ENCODE measurements at places on chromosomes 2 and 18. TPM values are rescaled to one million over a fixed set of nuclear protein-coding genes. Genes with fewer than 3 reads are reported as not detected.
A peak's percentile ranks its signal among the peaks of the same experiment; 100 is the strongest.

GRCh38 chr2:9178110-9178903 is 28.3 kb upstream of the ASAP2 start:
- H3K27me3 ChIP-seq, result no peaks in the 10 kb centered on the region
- H3K4me1 ChIP-seq, result peaks cover 23% of the 10 kb centered on the region
- DNase-seq, result no peak

DNA sequence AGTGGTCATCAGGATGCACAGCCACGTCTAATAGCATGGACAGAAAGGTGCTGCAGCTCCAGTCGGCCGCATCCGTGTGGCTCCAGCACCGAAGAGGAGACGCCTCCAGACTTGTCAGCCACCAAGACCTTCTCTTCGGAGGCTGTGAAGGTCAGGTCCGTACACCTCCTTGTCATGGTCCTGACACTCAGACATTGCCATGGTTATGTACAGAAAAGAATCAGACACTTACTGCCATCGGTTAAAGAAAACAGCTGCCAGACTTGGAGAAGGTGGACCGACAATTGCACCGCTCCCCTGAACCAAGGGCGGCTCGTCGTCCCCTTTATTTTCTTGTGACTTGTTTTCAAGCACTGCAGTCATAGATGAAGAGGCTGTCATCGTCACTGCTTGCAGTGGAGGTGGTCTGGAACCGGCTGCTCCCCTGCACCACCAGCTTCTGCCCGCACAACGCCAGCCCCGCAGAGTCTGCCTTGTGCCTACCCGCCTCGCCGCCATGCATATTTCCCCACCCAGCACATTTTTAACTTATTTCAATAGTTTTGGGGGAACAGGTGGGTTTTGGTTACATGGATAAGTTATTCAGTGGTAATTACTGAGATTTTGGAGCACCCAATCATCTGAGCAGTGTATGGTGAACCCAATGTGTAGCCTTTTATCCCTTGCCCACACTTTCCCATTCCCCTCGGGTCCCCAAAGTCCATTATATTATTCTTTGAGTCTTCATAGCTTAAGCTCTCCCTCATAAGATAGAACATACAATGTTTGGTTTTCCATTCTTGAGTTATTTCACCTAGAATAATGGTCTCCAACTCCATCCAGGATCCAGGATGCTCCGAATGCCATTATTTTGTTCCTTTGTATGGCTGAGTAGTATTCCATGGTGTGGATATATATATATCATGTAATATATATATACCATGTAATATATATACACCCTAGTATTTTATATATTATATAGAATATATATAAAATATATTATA is 18.1 kb downstream of the FBXO48 start:
- no peak overlapping the region for H3K27ac ChIP-seq
- no peak overlapping the region for H3K4me3 ChIP-seq
- H3K4me1 ChIP-seq, result no peaks in the 10 kb centered on the region

TUBA4B gene
- not detected for total RNA-seq

GRCh38 chr18:12786669-12787068 is 83.8 kb downstream of the PSMG2 start:
- no peaks in the 10 kb centered on the region for H3K27me3 ChIP-seq
- no peaks in the 10 kb centered on the region for H3K4me1 ChIP-seq
- no peak for DNase-seq
- H3K27ac ChIP-seq, result no peak overlapping the region
- no peak overlapping the region for H3K4me3 ChIP-seq

- H3K4me1 ChIP-seq, result no peaks in the 10 kb centered on the region
- DNase-seq, result no peak
- H3K27ac ChIP-seq, result no peak within 1 kb of the TSS
- H3K36me3 ChIP-seq, result no peaks in the 10 kb centered on the region
- H3K4me3 ChIP-seq, result no peak within 1 kb of the TSS
Observed at GRCh38 chr2:130836501-130837174, at the start of gene ARHGEF4. Gene ARHGEF4 (plus strand): TSS chr2:130836914. CDS start chr2:130836954, 40 bp downstream.

CDH19 gene
- 17.3 TPM for total RNA-seq

TNFAIP6 gene
- total RNA-seq, result 1.7 TPM

EGR4 gene
- not detected for total RNA-seq

DNA sequence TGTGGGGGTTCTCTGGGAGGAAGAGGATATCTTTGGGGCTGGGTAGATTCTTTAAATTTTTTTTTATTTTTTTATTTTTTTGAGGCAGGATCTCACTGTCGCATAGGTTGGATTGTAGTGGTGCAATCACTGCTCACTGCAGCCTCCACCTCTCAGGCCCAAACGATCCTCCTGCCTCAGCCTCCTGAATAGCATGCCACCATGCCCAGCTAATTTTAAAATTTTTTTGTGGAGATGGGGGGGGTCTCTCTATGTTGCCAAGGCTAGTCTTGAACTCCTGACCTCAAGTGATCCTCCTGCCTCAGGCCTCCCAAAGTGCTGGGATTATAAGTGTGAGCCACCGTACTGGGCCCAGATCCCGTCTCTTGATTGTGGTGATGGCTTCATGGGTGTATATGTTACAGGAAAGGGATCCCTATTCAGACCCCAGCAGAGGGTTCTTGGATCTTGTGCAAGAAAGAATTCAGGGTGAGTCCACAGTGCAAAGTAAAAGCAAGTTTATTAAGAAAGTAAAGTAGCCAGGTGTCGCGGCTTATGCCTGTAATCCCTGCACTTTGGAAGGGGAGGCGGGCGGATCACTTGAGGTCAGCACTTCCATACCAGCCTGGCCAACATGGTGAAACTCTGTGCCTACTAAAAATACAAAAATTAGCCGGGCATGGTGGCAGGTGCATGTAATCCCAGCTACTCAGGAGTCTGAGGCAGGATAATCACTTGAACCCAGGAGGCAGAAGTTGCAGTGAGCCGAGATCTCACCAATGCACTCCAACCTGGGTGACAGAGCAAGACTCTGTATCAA is 2.0 kb upstream of the C2orf68 start:
- H3K4me3 ChIP-seq, result no peak overlapping the region
- no peak overlapping the region for H3K27ac ChIP-seq
- H3K4me1 ChIP-seq, result peaks cover 6% of the 10 kb centered on the region
- no peaks in the 10 kb centered on the region for H3K27me3 ChIP-seq

DNA sequence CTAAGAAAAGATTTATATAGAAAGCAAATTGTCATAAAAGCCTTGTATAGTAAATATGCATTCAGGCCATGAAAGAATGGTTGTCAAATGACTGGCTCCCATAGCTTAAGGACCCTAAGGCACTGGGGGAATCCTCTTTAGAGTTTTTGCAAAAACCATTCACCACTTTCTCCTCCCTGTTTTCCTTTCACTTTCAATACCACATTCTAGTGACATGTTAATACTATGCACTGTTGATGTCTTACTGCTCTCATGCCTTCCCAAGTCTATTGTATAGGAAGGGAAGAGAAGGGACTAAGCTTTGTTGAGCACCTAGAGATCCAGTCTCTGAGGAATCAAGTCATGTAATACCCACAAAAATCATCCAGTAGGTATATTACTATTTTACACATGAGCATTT is 383.0 kb upstream of the LRRTM1 start:
- no peak overlapping the region for H3K4me3 ChIP-seq
- no peak overlapping the region for H3K27ac ChIP-seq
- no peaks in the 10 kb centered on the region for H3K27me3 ChIP-seq
- no peaks in the 10 kb centered on the region for H3K4me1 ChIP-seq
- no peak for DNase-seq

GRCh38 chr2:127735537-127736399 is 34.5 kb downstream of the SFT2D3 start:
- no peaks in the 10 kb centered on the region for H3K27me3 ChIP-seq
- peaks cover 19% of the 10 kb centered on the region for H3K36me3 ChIP-seq

DNA sequence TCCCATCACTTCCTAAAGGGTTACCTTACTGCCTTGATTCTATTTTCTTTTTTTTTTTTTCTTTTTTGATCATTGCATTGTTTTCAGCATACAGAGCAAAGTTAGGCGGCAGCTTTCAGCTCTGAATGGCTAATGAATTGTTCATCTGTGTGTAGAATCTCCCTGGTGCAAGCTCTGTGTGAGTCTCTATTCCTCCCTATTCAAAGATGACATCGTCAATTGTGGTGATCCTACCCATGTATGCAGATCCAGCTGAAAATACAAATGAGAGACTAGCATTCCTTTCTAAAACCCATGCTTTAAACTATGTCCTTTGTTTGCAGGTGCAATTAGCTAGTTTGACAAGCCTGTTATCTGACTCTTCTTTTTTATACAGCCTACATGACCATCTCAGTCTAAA is 539.0 kb downstream of the ARHGAP15 start:
- H3K27ac ChIP-seq, result no peak overlapping the region
- no peak for DNase-seq
- no peaks in the 10 kb centered on the region for H3K27me3 ChIP-seq
- no peaks in the 10 kb centered on the region for H3K4me1 ChIP-seq

- H3K27me3 ChIP-seq, result no peaks in the 10 kb centered on the region
- no peak overlapping the region for H3K4me3 ChIP-seq
- H3K36me3 ChIP-seq, result no peaks in the 10 kb centered on the region
- no peaks in the 10 kb centered on the region for H3K4me1 ChIP-seq
Observed at GRCh38 chr2:107407974-107408373, 418.7 kb upstream of the RGPD4 start.

- H3K4me3 ChIP-seq, result no peak overlapping the region
- no peaks in the 10 kb centered on the region for H3K27me3 ChIP-seq
- H3K4me1 ChIP-seq, result peaks cover 33% of the 10 kb centered on the region
- H3K36me3 ChIP-seq, result no peaks in the 10 kb centered on the region
Observed at GRCh38 chr18:13216092-13216582, 2.4 kb upstream of the LDLRAD4 start.

- H3K4me3 ChIP-seq, result no peak overlapping the region
- H3K27ac ChIP-seq, result no peak overlapping the region
- H3K4me1 ChIP-seq, result no peaks in the 10 kb centered on the region
Observed at GRCh38 chr2:215951558-215951957, 61.8 kb downstream of the MREG start.

GRCh38 chr2:159612255-159612901 is 4.0 kb downstream of the BAZ2B start:
- peak overlapping the region; percentile 61 for H3K4me3 ChIP-seq
- peak overlapping the region; percentile 97 for H3K27ac ChIP-seq
- DNase-seq, result no peak
- H3K27me3 ChIP-seq, result no peaks in the 10 kb centered on the region

DNA sequence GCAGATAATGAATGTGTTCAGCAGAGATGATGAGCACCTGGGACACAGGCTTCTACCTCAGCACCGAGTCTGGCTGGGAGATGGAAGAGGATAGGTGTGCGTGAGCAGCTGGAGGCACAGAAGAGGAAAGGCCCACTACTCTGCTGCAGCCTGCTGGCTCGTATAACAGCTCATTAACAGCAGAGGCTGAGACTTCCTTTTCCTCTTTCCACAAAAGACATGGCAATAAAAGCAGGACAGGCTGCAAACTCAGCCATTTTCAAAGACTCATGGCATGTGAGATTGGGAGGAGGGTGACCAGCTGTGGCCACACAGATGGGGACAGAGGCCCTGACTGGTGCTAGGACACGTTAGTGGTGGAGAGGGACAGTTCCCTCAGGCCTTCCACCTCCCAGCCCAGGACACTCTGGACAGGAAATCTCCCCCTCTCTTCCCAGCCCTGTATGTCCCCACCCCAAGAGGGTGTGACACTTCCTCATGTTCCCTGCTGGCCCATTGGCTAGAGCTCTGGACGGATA is 60.3 kb downstream of the CACNB4 start:
- H3K27me3 ChIP-seq, result no peaks in the 10 kb centered on the region
- peak overlapping the region; percentile 73 for H3K27ac ChIP-seq
- no peak overlapping the region for H3K4me3 ChIP-seq

GRCh38 chr18:74562131-74562730 is 27.9 kb downstream of the CNDP1 start:
- no peaks in the 10 kb centered on the region for H3K27me3 ChIP-seq
- no peak overlapping the region for H3K27ac ChIP-seq
- no peaks in the 10 kb centered on the region for H3K4me1 ChIP-seq
- no peak overlapping the region for H3K4me3 ChIP-seq
- no peak for DNase-seq

DNA sequence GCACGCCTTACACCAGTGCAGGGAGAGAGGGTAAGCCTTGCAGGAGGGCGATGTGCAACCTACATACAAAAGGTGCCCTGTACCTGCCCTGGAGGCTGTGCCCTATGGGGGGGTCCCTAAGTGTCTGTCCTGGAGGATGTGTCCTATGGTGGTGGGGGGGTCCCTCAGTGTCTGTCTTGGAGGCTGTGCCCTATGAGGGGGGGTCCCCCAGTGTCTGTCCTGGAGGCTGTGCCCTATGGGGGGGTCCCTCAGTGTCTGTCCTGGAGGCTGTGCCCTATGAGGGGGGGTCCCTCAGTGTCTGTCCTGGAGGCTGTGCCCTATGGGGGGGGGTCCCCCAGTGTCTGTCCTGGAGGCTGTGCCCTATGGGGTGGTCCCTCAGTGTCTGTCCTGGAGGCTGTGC is 216.6 kb downstream of the HDAC4 start:
- H3K27me3 ChIP-seq, result no peaks in the 10 kb centered on the region
- H3K27ac ChIP-seq, result no peak overlapping the region
- peaks cover 12% of the 10 kb centered on the region for H3K36me3 ChIP-seq
- peaks cover 5% of the 10 kb centered on the region for H3K4me1 ChIP-seq
- H3K4me3 ChIP-seq, result no peak overlapping the region

GRCh38 chr2:73285159-73285739 is 971 bp upstream of the FBXO41 start:
- H3K4me3 ChIP-seq, result peak overlapping the region; percentile 71
- no peak overlapping the region for H3K27ac ChIP-seq
- H3K27me3 ChIP-seq, result peaks cover 43% of the 10 kb centered on the region

KCNE4 gene
- total RNA-seq, result 3.7 TPM

DNA sequence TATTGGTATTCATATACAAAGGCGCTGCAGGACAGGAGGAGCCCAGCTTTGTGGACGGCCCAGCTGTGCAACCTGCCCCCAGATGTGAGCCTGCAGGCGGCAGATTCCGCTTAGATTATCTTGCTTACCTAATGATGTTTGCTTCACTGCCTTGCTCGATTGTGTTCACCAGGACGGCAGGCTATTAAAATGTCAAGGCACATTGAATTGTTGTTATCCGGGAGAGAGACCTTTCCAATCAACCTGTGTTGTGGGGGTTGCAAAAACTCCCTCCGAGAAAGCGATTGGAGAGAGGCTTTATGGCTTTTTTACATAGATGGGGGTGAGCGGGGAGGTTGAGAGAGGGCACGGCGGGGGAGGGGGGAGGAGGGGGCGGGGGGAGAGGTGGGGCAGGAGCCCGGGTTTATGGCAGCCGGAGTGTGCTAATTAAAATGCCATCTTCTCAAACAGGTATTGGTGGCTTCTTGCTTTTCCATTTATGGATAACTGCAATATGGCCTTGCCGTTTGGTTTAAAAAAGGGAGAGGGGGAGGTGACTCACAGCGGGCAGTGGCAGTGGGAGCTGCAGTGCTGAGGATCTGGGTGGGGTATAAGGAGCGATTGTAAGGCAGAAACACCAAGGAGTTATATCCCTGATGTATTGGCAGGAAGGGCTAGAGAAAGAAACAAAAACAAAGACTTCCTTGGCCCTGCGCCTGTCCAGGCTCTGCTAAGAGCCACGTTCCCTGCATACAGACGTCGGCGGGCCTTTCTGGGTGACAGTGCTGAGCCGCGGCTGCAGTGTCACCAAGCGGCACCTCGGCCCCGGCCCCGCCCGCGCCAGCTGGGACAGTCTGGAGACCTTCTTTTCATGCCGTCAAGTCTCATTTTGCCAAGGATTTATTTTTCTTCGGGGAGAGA is 97.2 kb downstream of the INSIG2 start:
- H3K27ac ChIP-seq, result peak overlapping the region; percentile 64
- no peaks in the 10 kb centered on the region for H3K36me3 ChIP-seq
- peak; percentile 78 for DNase-seq
- no peaks in the 10 kb centered on the region for H3K27me3 ChIP-seq
- H3K4me3 ChIP-seq, result peak overlapping the region; percentile 35

- H3K27me3 ChIP-seq, result no peaks in the 10 kb centered on the region
- H3K36me3 ChIP-seq, result no peaks in the 10 kb centered on the region
- no peak overlapping the region for H3K4me3 ChIP-seq
- H3K27ac ChIP-seq, result no peak overlapping the region
- no peaks in the 10 kb centered on the region for H3K4me1 ChIP-seq
- no peak for DNase-seq
Observed at GRCh38 chr18:24947521-24948305, 404.3 kb downstream of the ZNF521 start.

- no peak overlapping the region for H3K4me3 ChIP-seq
- H3K27me3 ChIP-seq, result no peaks in the 10 kb centered on the region
Observed at GRCh38 chr2:67337903-67338302, 59.2 kb upstream of the ETAA1 start.
